ENCODE measurements at places on chromosomes 7 and 10.

DNA sequence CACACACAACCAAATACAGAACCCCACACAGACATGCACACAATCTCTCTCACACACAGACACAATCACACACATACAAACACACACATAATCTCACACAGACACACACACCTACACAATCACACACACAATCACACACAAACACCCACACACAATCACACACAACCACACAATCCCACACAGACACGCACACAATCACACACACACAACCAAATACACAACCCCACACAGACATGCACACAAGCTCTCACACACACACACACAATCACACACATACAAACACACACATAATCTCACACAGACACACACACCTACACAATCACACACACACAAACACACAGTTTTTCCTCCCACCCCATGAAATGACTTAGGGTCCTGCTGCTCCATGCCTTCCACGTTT, 160.4 kb upstream of the PFKP start:
- no peak for DNase-seq

DNA sequence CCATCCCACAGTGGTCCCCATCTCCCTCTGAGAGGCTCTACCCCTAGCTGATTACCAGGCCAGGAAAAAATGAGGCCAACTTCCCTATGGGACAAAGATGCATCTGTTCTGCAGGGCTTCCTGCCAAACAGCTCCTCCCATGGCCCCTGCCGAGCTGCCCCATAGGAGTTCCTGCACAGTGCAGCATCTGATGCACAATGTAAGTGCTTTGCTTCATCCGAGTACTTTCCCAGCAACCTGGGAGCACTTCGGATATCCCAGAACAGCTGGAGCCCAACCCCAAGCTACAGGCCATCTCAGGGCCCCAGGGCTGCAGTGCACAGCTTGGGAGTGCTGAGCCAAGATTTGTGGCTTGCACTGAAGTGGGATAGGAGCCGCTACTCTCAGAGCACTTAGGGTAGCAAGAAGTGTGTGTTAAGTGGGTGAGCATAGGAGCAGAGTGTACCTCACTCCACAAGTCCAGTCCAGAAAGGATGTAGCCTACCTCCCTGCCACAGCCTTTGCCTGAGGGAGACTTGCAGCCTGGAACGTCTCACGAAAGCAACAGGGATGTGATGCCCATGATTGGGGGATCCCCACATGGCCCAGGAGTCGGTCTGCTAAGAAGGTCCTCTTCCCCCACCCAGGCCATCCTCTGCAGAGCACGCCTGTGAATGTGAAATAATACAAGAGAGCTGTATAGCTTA, 209.6 kb upstream of the VWC2 start:
- no peak for DNase-seq

DNA sequence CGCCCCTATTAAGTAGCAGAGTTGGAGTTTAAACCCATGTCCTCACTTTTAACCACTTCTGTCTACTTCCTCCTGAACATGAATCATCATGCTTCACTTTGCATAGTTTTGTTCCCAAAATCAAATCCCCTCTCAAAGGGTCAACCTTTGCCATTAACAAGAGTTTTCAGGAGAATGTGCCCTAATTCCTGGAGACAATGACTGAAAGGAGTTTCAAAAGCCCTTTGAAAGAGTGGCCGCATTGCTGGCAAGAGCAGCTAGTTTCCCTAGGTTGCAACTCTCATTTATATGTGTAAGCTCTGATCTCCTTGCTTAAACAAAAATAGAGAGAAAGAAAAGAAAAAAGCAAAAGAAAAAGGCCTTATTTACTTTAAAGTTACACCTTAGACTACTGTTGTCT, 9.2 kb downstream of the LGI1 start:
- DNase-seq = no peak

DNA sequence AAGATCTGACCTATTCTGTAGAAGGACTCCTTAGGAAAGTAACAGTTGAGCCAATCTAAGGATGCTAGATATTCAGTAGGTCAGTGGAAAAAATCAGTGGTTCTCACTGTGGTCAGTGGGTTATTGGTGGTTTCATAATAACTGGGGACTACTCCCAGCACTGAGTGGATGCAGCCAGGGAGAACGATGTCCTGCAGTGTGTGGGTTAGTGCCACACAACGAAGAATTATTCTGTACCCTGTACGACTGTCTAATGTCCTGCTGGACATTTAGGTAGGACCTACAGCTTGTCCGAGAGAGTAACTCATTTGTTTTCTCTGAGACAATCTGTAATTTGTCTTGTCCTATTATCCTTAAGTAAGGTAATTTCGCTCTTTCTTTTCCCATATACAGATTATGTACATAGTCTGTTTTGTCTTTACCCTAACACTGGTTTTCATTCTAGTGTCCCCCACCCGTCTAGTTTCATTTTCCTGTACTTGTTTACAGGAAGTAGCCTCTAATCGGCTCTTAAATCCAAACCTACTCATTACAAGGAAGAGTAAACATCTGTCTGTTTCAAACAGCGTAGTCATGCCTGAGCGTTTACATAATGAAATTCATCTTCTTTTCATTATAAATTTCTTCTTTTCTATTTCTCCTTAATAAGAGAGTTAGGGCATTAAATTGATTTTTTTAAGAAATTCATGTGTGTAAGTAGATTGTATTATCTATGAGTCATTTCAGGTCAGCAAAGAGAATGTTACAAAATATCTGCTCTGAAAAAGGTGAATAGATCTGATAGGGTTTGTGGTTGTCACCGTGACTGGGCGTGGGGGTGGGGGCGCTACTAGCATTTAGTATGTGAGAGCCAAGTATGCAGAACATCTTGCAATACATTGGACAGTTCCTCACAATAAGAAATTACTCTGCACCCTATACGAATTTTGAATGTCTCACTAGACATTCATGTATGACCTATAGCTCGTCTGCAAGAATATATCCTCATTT, 8.3 kb upstream of the ZC3HAV1L start:
- DNase-seq = no peak

DNA sequence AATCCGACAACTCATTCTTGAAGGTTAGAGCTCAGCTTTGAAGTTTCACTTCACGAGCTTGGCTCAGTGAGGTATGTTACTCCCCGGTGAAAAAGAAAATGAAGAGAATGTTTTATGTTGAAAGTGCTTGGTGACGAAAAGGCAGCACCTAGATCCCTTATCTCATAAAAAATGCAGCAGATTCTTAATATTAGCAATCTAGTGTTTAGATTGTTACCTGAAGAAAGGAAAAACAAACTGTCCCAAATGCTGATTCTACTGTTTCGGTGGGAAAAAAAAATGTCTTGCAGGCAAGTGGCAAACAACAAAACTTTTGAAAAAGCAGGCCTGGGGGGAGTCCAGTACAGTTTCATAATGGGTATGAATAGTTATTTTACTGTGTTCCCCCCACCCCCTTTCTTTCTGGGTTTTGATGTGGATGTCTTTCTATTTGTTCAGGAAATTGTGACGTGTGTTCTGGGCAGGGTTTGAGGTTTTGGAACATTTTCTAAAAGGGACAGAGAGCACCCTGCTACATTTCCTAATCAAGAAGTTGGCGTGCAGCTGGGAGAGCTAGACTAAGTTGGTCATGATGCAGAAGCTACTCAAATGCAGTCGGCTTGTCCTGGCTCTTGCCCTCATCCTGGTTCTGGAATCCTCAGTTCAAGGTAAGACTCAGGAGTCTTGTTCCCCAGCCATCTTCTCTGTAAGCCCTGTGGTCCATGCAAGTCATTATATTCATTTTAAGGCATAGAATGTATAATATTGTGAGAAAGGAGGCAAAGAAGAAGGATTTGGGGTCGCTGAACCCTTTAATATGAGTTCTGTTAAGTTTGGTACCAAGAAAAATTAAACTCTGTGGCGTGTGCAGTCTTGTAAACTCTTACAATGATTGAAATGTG, at the start of gene SRGN:
Gene SRGN (plus strand): TSS at position 514 of the 881 bp plus-strand sequence. CDS start 55 bp downstream, at position 569.
- DNase-seq = peak; percentile 98
